Gastrocnemius medialis (tissue), 4 donors: ENCODE measurements at places on chromosomes 5 and 9. TPM values are rescaled to one million over a fixed set of nuclear protein-coding genes. Genes with fewer than 3 reads are reported as not detected.

NSD1 gene
- 32.7 TPM for total RNA-seq

CDH9 gene
- not detected for total RNA-seq

DNA sequence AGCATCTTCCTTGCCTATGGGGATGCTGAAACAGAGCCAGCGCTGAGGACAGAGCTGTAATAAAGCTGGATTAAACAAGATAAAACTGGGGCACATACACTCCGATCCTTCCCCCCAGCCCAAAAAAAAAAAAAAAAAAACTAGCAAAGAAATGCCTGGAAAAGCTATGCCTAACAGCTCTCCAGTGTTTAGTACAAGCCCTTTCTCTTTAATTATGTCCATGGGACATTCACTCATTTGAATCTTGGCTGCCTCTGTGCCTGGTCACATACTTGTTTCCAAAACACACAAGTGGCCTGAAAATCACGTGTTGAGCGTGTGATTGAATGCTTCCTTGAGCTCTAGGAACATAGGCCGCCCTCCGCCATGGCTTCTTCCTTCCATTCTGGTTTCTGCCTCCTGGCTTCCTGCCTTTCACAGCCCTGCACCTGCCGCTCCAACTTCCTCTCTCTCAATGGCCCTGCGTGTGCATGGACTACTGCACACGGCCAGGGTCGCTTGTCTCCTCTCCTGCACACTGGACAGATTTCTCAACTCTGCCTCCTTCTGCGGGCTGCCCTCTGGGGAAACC lies 111.0 kb upstream of the RETREG1 start:
- peak overlapping the region; percentile 43 for H3K27ac ChIP-seq
- H3K27me3 ChIP-seq, result no peaks in the 10 kb centered on the region
- H3K4me1 ChIP-seq, result peaks cover 12% of the 10 kb centered on the region
- peak; percentile 36 for DNase-seq
- no peak overlapping the region for H3K4me3 ChIP-seq
- no peaks in the 10 kb centered on the region for H3K36me3 ChIP-seq

DNA sequence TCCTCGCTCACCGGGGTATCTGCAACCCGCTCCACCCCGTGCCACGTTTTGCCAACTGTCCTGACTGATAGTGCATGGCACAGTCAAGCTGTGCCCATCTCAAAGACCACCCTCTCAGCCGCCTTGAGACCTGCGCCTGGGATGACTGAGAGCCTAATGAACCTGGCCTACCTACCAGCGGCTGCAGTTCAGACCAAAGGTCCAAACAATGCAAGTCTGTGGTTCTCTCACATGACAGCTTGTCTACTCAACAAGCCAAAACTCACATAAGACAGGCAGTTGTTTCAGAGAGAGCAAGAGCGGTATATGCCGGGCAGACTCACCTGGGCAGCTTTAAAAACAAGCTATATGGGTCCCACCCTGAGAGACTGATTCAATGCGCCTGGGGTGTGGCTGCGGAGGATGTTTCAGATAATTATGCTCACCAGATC lies 70.5 kb downstream of the EPB41L4B start:
- DNase-seq, result no peak
- H3K27me3 ChIP-seq, result no peaks in the 10 kb centered on the region
- H3K4me1 ChIP-seq, result peaks cover 3% of the 10 kb centered on the region
- H3K36me3 ChIP-seq, result no peaks in the 10 kb centered on the region
- no peak overlapping the region for H3K27ac ChIP-seq

DNA sequence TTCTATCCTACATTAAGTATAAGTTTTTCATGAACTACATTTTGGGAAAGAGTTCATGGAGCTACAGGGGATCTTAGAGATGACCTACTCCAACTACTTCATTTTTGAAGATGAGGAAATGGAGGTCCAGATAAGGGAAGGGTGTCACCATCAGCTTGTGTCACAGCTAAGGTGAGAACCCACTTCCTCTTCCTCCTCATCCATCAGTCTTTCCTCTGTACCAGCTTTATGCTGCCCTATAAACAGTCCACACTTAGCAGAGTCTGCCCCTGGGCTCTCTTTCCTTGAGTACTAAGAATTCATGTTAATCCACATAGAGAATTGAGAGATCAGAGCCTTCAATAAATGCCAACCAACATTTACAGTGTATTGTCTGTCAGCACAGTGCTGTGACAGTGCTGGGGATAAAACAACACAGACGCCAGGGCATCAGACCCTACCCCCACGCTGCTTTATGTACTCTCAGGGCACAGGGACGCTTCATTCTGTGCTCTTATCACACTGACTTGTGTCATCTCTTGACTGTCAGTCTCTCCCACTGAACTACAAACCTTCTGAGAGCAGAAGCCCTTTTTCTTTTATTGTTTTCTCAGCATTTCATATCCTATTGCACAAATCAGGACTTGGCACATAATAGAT lies 22.1 kb downstream of the ADRB2 start:
- no peak overlapping the region for H3K4me3 ChIP-seq
- no peak for DNase-seq
- peaks cover 76% of the 10 kb centered on the region for H3K4me1 ChIP-seq
- no peaks in the 10 kb centered on the region for H3K27me3 ChIP-seq
